ENCODE measurements at places on chromosomes 7 and 10. TPM values are rescaled to one million over a fixed set of nuclear protein-coding genes. Genes with fewer than 3 reads are reported as not detected.

The FEZF1 gene
- total RNA-seq, result not detected

The SLC16A12 gene
- 3.6 TPM for total RNA-seq

The ALOX5 gene
- not detected for total RNA-seq

The RARRES2 gene
- total RNA-seq, result 11.9 TPM

The HYCC1 gene
- total RNA-seq, result 53.2 TPM

The OR2A12 gene
- not detected for total RNA-seq

The ARMH3 gene
- total RNA-seq, result 7.9 TPM

The HOXA4 gene
- 3.1 TPM for total RNA-seq

The EFCAB10 gene
- total RNA-seq, result not detected

The PSAP gene
- total RNA-seq, result 315 TPM

The PGAM2 gene
- total RNA-seq, result 0.15 TPM

The NUP205 gene
- 59.2 TPM for total RNA-seq

The ANTXRL gene
- not detected for total RNA-seq

The OR2A5 gene
- not detected for total RNA-seq

The ANXA8 gene
- total RNA-seq, result not detected

The PLEKHS1 gene
- total RNA-seq, result not detected

The POMZP3 gene
- total RNA-seq, result 2.7 TPM

The NPFFR1 gene
- total RNA-seq, result not detected

The OR2A1 gene
- total RNA-seq, result under 0.01 TPM

The IRF5 gene
- 0.45 TPM for total RNA-seq

The IGFBP1 gene
- not detected for total RNA-seq

The PNLIPRP3 gene
- not detected for total RNA-seq

The NMT2 gene
- total RNA-seq, result 27.6 TPM

The C10orf53 gene
- not detected for total RNA-seq

The HOXA7 gene
- total RNA-seq, result 4.2 TPM

The ACTL6B gene
- not detected for total RNA-seq

The CNPY1 gene
- not detected for total RNA-seq

The APBB1IP gene
- total RNA-seq, result not detected

The ADRA2A gene
- total RNA-seq, result not detected

The CBLL1 gene
- 12.9 TPM for total RNA-seq

The CYP2C8 gene
- total RNA-seq, result not detected

The WDFY4 gene
- total RNA-seq, result not detected

The RNF133 gene
- total RNA-seq, result not detected

The FAM185A gene
- 5.5 TPM for total RNA-seq

The UCN3 gene
- total RNA-seq, result not detected

The FGFR2 gene
- 0.34 TPM for total RNA-seq

The MMRN2 gene
- total RNA-seq, result 0.89 TPM

The NRAP gene
- not detected for total RNA-seq

The GSTO2 gene
- total RNA-seq, result 7.6 TPM

The ANKRD7 gene
- 0.89 TPM for total RNA-seq

The OPALIN gene
- total RNA-seq, result not detected

The SH2B2 gene
- total RNA-seq, result 2.5 TPM
